AG04449 (cell line): ENCODE measurements at places on chromosomes 5 and 9.

- DNase-seq: no peak
Measured at GRCh38 chr5:116088062-116088461, 3.2 kb downstream of the COMMD10 start.

DNA sequence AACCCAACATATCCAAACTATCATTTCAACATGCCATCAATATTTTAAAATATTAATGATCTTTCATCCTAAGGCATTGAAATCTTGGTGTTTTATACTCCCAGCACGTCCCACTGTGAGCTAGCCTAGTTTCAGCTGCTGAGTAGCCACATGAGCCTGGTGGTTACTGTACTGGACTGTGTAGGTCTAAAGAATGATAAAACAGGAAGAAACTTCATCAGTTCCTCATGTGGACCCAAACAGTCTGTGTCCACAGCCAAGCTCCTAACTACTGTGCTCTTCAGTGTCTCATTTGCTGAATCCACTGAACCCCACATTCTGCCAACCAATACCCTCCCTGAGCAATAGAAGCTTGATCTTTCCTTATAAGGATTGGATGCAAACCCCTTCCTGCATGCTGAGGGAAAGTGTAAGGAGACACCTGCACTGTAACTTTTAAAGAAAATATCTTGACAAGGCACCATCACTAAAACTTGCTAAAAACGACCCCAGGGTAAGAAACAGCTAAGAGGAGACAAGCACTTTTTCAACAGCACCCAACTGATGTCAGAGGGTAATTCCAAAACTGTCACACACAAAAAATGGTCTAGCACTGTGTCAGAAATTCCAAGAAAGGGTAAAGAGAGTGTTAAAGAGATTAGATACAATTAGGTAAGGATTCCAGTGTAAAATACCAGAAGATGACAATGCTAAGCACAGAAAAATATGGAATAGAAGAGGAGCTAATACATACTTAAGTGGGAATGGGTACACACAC is 126.9 kb downstream of the SPOCK1 start:
- no peak for DNase-seq

- no peak for DNase-seq
Measured at GRCh38 chr5:115190388-115190787, 20.7 kb upstream of the TRIM36 start.

DNA sequence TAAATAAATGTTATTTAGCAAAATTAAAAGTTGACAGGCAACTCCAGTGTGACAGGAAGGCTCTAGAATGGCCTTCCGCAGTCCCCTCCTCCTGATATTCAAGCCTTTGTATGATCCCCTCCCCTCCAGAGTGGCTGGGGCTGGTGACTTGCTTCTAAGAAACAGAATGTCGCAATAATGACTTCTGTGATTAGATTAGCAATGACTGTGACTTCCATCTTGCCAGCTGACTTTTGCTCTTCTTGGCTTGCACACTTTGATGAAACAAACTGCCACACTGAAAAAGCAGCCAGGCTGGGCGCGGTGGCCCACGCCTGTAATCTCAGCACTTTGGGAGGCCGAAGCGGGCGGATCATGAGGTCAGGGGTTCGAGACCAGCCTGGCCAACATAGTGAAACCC is 106.5 kb upstream of the LARP1 start:
- DNase-seq: no peak

GRCh38 chr9:106072421-106072820 is 378.1 kb downstream of the TMEM38B start:
- DNase-seq: no peak

DNA sequence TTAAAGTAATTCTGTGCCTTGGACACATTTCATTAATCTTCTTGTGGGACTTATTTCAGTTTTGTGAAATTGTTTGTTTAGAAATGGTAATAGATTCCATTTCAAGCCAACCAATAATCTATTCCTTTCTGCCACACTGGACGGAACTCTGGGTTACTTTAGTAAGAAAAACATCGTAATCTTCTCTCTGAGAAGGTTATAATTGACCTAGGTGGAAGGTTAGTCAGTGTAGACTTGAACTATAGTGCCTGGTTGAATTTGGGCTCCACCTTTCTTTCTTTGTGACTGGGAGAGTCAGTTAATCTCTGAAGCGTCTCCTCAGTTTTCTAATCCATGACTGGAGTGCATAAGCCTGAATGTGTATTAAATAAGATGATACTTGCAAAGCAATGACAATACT is 89.7 kb upstream of the PRLR start:
- no peak for DNase-seq

DNA sequence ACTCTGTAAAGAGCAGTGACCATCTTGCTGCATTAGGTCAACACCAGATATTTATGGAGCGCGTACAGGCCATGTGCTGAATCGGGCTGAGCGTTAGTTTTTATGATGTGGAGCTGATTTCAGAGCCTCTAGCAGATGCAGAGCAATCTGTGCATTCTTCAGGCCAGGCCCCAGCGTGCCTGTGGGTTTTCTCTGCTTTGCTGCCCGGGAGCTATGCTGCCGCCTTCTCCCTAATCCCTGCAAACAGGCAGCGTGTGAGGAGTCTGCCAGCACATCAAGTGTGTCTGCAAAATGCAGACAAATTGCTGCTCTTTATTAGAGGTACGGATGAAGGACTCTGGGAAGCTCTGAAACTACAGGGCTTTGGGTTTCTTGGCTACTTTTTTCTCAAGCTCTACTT is 170.0 kb downstream of the NTRK2 start:
- peak; percentile 67 for DNase-seq

- no peak for DNase-seq
Measured at GRCh38 chr9:97980918-97981845, 2.0 kb upstream of the ANP32B start.

- no peak for DNase-seq
Measured at GRCh38 chr5:21931116-21931515, 922.0 kb downstream of the CDH12 start.

- DNase-seq: no peak
Measured at GRCh38 chr5:40220260-40220659, 459.5 kb upstream of the PTGER4 start.

GRCh38 chr5:73066466-73066865 is 53.9 kb upstream of the TMEM171 start:
- DNase-seq: peak; percentile 33

- no peak for DNase-seq
Measured at GRCh38 chr5:78293851-78294247, 649 bp downstream of the AP3B1 start.

GRCh38 chr5:44089424-44090144 is 299.6 kb downstream of the FGF10 start:
- no peak for DNase-seq

GRCh38 chr9:26086396-26086795 is 408.2 kb upstream of the TUSC1 start:
- DNase-seq: no peak

GRCh38 chr9:115211413-115212124 is 93.6 kb upstream of the TNC start:
- no peak for DNase-seq

- no peak for DNase-seq
Measured at GRCh38 chr9:38024036-38024681, 44.9 kb downstream of the SHB start.

DNA sequence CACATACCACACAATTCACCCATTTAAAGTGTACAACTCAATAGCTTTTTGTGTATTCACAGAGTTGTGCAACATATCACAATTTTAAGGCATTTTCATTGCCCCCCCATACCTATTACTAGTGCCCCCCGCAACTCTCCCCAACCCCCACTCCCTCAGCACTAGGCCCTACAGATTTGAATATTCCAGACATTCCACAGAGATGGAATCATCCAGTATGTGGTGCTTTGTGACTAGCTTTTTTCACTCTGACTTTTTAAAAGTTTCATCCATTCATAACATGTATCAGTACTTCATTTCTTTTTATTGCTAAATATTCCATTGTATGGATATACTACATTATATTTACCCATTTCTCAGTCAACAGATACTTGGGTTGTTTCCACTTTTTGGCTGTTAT is 102.9 kb upstream of the LRRTM2 start:
- no peak for DNase-seq

- DNase-seq: no peak
Measured at GRCh38 chr9:91424403-91425176, 958 bp upstream of the NFIL3 start.

GRCh38 chr9:130770679-130771442 is 64.2 kb upstream of the ABL1 start:
- DNase-seq: peak; percentile 37

- DNase-seq: no peak
Measured at GRCh38 chr5:171131497-171131896, 177.6 kb upstream of the TLX3 start.

DNA sequence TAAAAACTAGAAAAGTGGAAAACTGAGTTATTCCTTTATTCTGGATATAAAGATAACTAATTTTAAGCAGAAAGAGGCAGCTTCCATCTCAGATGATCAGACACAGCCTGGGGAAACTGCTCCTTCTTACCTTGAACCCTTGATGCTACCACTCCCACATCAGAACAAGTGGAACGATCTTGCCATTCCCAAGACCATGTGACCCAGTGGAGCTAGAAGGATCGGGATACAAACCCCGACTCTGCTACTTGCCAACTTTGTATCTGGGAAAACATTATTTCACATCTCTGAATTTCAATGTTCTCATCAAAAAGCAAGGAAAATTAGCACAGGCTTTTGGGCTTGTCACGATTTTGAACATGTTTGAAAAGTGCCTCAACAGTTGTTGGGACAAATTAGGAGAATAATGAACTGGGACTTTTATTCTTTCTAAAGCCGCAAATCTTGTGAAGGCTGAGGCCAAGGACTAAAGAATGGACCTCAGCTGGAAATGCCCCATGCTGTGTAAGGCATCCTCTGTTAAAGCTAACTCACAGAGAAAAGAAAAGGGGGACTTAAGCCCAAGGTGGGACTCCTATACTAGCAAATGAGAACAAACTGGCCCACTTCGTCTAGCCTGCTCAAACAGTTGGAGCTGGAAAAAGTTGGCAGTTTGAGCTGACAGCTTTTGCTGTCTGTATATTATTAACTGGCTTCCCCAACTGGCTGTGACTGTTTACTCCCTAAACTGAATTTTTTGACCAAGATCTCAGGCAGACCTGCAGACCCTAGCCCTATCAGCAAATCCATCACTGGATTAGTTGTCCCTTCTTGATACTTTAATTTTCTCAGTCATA is 552.3 kb downstream of the EFNA5 start:
- DNase-seq: no peak

- no peak for DNase-seq
Measured at GRCh38 chr9:12141422-12141821, 551.8 kb upstream of the TYRP1 start.
